ENCODE measurements at places on chromosomes 2 and 18.

GRCh38 chr2:224951723-224952481, 90.4 kb downstream of the DOCK10 start:
- DNase-seq = no peak

DNA sequence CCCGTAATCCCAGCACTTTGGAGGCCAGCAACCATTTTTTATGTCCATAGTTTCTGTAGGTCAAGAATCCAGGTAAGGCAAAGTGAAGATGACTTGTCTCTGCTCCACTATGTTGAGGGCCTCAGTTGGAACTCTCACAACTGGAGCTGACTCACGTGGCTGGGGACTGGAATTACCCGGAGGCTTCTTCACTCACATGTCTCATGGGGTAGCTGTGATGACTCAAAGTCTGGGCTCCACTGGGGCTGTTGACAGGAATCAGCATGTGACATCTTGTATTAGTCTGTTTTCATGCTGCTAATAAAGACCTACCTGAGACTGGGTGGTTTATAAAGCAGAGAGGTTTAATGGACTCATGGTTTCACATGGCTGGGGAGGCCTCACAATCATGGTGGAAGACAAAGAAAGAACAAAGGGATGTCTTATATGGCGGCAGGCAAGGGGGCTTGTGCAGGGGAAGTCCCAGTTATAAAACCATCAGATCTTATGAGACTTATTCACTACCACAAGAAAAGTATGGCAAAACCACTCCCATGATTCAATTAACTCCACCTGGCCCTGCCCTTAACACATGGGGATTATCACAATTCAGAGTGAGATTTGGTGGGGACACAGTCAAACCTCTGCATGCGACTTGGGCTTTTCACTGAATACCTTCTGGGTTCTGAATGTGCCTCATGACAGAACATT, 7.8 kb upstream of the PPP1R1C start:
- no peak for DNase-seq

GRCh38 chr18:8238507-8238906, 370.7 kb upstream of the RAB12 start:
- DNase-seq = no peak

DNA sequence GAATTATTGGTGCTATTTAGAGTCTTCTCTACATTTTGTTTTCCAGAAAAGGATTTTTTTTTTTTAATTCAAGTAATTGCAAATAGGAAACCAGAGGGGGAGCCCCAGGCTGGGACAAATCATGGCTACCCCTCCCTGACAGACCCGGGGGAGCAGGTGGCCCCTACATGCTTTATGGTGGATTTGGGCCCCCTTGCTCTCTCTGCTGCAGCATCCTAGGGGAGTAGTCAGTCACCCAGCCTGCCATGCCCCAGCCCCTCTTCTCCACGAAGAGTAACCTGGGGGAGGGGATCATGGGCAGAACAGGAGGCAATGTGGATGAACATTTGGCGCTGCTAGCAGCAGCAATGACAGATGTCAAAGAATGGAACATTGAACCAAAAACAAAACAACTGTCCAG, 4.6 kb downstream of the C2orf81 start:
- DNase-seq = no peak

GRCh38 chr2:158753641-158754611, 41.2 kb upstream of the DAPL1 start:
- DNase-seq = no peak

Measured in GM06990 (cell line).